ENCODE measurements at places on chromosomes 2 and 18.
A peak's percentile ranks its signal among the peaks of the same experiment; 100 is the strongest.

DNA sequence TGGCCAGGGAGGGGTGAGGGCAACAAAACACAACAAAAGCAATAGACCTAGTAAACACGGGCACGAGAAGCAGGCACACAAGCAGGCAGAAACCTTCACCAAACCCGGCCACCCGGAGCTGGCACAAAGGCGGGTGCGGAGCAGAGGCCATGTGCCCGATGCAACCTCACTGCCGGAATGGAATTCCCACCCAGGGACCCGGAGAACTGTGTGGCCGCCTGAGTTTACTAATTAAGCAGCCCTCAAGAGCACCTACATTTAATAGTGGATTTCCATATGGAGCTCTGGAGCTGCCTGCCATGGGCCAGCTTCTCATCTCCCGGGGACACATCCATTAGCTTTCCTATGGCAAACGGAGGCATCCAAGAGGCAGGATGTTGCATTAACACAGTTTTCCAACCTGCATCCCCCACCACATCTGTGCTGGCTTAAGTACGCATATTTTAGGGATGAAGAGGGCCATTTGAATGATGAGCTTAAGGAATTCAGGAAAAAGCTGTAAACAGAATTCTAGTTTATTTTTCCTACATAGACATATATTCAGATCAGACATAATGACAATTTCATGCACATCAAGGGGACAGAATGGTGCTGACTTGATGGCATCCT is 104.5 kb upstream of the SMIM21 start:
- DNase-seq: no peak

- DNase-seq: no peak
These were observed 77.1 kb upstream of the SLC4A10 start for GRCh38 chr2:161547130-161547529.

GRCh38 chr18:30175621-30176225 is 866.8 kb downstream of the DSC3 start:
- no peak for DNase-seq

- no peak for DNase-seq
These were observed 269.6 kb downstream of the CDH20 start for GRCh38 chr18:61602836-61603235.

- DNase-seq: no peak
These were observed 897.2 kb downstream of the TSN start for GRCh38 chr2:122652670-122653069.

DNA sequence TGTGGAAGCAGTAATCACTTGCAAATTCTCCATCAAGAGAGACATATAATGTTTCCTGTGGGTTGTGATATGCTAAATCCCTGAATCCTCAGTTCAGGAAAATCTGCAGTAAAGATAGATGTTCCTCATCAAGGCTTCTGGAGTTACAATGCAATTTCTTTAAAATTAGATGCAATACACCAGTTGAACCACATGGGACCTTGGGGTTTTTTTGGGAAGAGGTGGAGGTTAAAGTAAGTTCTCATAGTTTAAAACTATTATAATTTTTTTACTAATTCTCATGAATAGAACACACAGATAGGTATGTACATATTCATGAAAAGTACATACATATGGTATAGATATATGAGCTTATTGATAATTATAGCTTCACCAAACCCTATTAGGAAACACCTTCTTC is 496.2 kb downstream of the SATB2 start:
- DNase-seq: no peak

DNA sequence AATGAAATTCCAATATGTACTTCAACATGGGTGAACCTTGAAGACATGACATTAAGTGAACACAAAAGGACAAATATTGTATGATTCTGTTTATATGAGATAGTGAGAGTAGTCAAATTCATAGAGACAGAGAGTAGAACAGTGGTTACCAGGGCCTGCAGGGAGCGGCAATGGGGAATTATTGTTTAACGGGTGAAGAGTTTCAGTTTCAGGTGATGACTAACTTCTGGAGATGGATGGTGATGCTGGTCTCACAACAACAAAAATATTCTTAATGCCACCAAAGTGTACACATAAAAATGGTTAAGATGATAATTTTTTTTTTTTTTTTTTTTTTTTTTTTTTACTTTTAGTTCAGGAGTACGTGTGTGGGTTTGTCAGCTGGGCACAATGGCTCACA is 109.4 kb upstream of the TMEM200C start:
- DNase-seq: no peak

GRCh38 chr2:46239847-46240181 is 57.4 kb upstream of the EPAS1 start:
- DNase-seq: peak; percentile 48

DNA sequence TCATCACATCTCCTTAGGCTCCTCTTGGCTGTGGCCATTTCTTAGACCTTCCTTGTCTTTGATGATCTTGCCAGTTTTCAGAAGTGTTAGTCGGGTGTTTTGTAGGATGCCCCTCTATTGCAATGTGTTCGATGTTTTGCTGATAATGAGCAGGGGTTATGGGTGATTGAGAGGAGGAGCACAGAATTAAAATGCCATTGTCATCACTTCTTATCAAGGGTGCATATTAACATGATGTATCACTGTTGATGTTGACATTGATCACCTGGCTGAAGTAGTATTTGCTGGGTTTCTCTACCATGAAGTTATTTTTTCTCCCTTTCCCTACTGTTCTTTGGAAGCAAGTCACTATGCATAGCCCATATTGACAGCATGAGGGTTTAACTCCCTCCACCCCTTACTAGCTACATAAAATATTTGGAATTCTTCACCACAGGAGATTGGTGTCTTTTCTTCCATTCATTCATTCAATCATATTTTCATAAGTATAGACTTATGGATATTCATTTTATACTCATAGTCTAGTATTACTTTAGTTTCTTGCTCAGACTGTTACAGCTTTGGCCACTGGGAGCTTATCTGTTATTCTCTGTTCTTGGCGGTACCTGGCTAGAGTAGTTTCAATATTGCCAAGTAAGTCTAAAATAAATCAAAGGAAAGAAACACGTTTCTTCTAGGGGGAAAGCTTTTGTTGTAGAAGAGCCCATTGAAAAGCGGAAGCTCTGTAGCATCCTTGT is 54.5 kb upstream of the TMEM87B start:
- no peak for DNase-seq

DNA sequence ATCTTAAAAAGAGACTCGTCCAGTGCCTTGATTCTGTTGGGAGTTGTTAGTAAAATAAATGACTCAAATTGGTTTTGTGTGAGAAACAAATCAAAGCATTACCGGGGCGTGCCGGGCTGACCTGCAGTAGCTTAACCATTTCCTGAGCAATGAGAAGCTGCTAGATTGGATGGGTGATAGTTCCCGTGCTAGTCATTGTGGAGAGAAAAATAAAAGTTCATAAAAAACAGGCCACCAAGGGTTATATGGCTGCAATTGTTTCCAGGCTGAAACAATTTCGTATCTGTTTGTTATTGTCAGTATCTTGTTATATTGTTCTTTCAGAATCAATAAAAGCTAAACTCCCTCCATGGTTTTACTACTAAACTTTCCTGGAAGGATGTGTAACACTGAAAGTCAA is 314.4 kb downstream of the MTX2 start:
- no peak for DNase-seq

DNA sequence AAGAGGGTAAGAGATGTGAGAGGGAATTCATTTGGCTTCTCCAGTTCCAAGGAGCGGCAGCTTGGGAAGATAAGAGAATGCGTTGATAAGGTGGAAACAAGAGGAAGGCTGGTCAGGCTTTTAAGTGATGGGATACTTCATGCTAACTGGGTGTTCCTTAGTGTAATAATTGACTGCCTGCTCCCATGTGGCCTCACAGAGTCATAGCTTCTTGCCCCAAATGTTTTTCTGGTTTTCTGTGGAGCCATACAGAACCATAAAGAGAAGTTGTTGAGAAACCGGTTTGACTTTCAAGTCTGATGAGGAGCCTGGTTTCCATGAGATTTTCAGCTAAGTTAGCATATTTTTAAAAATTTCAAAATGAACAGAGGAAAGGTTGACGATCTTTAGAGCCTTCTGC is 97.5 kb upstream of the ZFP36L2 start:
- no peak for DNase-seq

DNA sequence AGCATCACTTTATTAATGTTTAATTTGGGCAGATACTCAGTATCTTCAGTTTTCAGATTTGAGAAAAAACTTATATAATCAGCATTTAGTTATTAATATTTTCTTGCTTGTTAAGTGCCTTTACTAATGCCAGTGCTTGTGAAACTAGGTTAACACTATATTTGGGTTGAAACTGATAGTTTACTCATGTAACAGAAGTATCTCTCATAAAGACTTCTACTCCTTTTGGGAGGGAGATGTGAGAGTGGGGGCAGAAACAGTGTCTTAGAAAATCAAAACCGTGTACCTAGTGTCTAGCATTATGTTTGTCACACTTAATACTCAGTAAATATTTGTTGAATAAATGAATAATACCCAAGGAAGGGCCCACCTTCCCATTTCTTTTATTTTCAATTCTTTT is 129.5 kb downstream of the MSTN start:
- DNase-seq: no peak

DNA sequence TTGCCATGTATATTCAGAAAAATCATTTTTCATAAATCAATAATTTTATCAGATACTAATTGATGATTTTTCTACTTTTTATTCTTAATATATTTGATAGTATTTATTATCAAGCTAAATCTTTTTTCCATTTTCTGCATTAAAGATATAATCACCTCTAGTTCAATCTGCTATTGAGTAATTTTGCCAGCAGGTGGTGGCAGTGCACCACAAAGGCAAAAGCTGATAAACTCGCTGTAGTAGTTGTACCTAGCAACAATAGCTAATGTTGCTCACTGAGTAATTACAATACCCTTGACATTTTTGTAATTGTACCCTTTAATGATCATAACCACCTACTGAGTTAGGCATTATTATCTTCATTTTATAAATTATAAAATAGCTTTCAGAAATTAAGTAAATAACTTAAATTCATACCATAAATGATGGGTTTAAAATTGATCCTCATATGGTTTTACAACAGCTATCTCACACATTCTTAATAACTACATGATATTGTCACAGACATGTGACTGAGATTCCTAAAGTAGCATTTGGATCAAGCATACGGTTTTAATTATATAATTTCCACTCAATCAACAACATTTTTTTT is 52.0 kb upstream of the CALCRL start:
- DNase-seq: peak; percentile 23

DNA sequence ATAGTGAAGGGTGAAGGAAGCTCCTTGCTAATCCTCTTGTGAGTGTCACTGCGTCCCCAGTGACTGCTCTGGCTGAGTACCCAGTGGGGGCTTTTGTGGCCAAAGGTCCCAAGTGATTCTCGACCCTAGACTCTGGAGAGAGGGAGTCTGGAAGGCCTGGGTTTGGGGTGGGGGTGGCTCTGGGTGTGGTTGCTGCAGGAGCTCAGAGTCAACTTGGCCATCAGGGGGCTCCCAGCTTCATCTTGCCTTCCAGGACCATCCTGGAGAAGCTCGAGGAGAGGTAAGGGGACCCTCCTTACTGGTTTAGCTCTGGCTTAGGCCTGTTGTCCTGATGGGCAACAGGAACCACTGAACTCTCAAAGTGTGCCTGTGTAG is 592 bp downstream of the PSD4 start:
- DNase-seq: no peak

DNA sequence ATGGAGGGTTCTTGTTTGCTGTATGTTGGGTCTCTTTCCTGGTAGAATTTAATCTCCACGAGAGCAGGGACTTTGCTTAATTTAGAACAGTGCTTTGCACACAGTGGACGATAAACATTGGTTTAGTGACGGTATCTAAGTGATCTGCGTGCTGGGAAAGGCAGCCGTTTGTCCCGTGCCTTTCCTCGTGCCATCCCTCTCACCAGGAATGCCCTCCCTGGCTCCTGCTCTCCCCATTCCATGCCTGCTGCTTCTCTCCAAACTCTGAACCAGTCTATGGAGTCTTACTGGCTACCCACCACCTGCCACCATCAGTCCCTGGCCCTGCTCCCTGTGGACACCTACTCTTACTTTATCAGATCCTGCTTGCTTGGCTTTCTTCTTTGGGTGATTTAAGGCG is 27.3 kb upstream of the TNP1 start:
- DNase-seq: no peak

GRCh38 chr2:66794070-66794469 is 359.1 kb downstream of the MEIS1 start:
- DNase-seq: no peak

- no peak for DNase-seq
These were observed 636.1 kb upstream of the KLHL29 start for GRCh38 chr2:22748909-22749308.

DNA sequence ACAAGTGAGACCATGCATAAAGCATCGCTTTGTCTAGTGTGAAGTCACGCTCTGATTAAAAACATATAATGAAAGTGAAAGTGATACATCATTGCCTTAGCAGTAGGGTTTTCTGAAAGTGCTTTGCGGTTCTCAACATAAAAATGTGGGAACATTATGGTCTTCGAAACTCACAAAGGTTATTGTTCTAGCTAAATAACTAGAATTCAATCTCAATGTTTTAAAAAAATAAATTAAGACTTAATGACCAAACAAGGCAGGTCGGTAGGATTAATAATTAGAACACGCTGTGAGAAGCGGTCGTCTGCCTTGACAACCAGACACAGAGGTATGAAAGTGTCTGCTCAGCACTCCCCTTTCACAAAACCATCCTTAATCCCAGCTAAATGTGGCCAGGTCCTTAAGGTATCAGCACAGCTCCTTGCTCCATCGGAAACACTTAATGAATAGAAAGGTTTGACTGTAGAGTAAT is 42.2 kb downstream of the KLHL14 start:
- DNase-seq: no peak

DNA sequence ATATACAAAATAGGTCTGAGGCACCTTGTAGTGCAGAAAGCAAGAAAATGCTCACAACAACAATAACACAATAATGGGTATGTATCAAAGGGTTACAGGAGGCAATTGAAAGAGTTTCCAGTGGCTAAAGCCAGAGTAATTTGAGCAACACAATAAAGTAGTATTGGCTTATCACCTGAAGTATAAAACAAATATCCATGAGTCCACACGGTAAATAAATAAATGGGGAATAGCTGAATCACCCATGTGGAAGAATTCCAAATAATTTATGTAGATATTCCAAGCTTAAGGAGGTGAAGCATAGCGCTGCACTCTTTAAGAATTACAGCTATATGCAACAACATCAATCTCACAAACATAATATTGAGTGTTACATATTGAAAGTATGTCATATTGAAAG is 110.8 kb downstream of the AFF3 start:
- DNase-seq: no peak

- DNase-seq: no peak
These were observed 585 bp downstream of the ABCA12 start for GRCh38 chr2:215137741-215138340.

DNA sequence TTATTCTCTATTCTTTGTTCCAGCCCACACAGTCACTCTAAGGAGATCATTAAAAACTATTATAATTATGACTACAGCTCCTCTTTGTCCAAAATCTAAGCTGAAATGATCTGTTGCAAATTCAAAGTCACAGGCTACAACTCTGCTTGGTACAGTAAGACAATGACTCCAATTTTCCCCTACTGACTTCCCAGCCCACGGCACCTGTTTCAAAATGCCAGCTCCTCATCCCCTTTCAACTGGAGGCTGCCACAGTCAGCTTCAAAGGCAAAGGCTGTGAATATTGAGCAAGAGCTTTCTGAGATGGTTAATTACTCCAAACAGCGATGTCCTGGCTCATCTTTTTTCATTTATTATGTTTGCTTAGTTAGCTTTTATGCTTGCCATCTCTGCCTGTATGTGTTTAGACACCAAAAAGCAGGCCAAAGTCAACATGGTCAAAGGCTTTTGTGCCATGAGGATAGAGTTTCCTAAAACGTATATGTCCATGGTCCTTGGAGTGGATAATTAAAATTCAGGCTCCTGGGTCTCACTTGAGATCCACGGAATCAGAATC is 141.1 kb downstream of the DOCK10 start:
- DNase-seq: no peak
